ENCODE measurements at places on chromosomes 1 and 21.

DNA sequence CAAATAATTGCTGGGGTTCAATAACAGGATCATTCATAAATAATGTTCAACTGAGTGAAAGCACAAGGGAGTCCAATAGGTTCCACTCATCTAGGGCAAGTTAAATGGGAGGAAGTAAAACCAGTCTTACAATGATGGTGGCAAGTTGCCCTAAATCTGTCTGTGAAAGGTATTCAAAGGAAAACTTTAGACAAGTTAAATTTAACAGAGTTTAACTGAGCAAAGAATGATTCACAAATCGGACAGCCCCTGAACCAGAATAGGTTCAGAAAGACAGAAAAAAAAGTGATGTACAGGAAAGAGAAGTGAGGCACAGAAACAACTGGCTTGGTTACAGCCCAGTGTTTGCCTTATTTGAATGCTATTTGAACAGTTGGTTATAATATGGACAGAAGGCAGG lies 183.5 kb upstream of the ADGRL4 start:
- DNase-seq, result no peak

DNA sequence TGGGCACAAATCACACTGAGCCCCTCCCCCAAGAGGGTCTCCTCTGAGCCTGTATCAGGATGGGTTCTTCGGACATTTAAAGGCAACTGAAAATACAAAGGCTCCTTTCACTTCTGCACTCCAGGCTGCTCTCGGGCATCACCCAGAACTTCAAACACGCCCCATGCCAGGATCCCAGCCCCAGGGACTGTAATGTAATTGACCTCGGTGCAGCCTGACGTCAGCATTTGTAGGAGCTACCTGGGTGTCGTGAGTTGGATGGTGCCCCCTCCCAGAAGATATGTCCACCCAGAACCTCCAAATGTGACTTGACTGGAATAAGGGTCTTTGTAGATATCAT lies 95.2 kb downstream of the PSMG1 start:
- DNase-seq, result no peak

DNA sequence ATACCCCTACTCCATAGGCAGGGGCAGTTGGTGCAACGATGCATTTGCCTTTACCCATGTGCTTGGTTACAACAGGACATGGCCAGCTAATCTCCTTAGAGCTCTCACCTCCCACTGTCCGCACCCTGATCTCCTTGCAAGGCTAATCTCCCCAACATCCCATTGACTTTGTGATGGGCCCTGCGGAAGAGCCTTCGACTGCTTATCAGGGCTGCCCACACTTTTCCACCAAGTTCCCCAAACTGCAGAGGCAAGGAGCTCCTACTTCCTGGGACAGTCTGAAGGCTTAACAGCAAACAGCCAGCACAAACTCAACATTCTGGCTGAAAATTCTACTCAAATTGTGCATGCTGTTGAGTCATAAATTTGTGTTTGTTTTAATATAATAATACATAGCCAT lies 36.0 kb downstream of the C1orf94 start:
- no peak for DNase-seq

GRCh38 chr1:14499312-14500040 lies 99.0 kb upstream of the KAZN start:
- DNase-seq, result no peak

GRCh38 chr1:33617451-33617850 lies 145.0 kb downstream of the ZSCAN20 start:
- no peak for DNase-seq
